ENCODE measurements at places on chromosomes 16 and 17.

DNA sequence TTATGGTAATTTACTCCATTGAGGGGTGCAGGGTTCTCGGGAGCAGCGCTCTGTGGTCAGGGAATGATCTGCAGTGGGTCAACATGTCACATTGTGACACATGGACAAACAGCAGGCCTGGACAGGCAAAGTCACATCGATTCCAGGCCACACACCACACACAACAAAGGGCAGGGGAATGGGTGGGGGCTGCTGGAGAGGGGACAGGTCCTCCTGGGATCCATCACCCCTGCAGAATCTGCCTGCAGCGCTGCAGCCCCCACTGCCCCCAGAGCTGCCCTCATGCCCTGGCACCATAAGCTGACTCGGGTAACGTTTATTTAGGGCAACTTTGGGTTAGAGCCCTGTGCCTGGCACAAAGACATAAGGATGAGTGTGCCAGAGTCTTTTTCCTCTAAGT lies 9.1 kb downstream of the PEMT start:
- no peak for DNase-seq

GRCh38 chr17:43356999-43357398 lies 41.8 kb upstream of the ARL4D start:
- DNase-seq: no peak

GRCh38 chr16:4700997-4701743 lies 7.8 kb downstream of the NUDT16L1 start:
- DNase-seq: no peak

DNA sequence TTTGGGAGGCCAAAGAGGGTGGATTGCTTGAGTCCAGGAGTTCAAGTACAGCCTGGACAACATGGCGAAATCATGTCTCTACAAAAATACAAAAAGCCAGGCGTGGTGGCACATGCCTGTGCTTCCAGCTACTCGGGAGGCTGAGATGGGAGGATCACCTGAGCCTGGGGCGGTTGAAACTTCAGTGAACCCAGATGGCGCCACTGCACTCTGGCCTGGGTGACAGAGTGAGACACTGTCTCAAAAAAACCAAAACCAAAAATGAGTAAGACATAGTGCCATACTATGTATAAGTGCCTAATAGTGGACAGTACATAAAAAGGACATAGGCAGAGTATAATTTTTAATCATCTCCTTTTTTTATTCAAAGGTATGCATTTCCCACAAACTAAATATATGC lies 4.0 kb downstream of the CTC1 start:
- no peak for DNase-seq

Data from cerebellar nuclear complex (tissue), 1 donor.